ENCODE measurements at places on chromosomes 12 and 14. TPM values are rescaled to one million over a fixed set of nuclear protein-coding genes. Genes with fewer than 3 reads are reported as not detected.
A peak's percentile ranks its signal among the peaks of the same experiment; 100 is the strongest.

The PTHLH gene
- total RNA-seq = 1.6 TPM

DNA sequence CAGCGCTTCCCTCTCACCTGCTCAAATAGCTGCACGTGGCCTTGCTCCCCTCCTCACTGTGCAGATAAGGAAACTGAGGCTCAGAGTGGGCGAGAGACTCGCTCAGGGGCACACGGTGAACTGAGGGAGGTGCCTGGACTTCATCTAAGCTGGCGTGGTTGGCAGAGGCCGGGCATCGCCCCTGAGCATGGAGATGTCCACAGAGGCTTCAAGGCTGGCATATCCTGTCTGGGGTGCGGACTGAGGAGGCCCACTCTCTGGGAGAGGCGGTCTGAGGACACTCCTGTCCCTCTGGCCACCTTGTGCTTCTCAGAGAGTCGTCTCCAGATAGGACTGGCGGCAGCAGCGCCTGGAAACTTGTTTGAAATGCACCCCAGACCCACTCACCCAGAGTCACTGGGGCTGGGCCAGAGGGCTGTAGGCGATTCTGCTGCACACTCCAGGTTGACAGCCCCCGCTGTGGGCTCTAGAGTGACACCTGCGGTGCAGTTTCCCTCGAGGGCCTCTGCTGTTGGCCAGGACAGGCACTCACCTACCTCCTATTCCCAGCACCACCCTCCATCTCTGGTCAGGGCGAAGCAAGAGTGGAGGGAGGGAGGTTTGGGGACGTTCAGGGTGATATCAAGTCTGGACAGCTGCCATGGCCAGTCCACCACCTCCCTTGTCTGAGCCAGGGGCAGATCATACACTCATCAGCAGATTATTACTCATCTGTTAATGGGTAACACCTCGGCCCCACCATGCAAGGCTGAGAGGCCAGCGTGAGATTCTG, 11.2 kb upstream of the LBHD2 start:
- DNase-seq = no peak

DNA sequence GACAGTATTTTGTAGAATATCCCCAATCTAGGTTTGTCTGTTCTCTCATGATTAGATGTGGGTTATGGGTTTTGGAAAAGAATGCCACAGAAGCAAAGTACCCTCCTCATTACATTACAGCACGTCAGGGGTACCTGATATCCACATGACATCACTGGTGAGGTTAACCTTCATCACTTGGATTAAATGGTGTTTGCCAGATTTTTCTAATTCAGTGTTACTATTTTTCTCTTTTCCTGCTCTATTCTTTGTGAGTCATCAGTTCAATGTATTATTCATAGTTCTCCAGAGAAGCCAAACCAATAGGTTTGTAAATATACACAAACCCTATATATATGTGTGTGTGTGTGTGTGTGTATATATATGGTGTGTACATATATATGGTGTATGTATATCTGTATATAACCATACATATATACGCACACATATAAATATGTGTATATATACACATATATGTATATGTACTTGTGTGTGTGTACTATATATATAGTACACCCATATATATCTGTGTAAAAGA, 131.4 kb downstream of the LMNTD1 start:
- DNase-seq = no peak

GRCh38 chr12:106274575-106275121, 26.8 kb upstream of the CKAP4 start:
- DNase-seq = no peak

The BCL7A gene
- 22.4 TPM for total RNA-seq

GRCh38 chr12:128083132-128083729, 183.7 kb upstream of the TMEM132C start:
- DNase-seq = no peak

The FAM161B gene
- 7.4 TPM for total RNA-seq

The FAM90A1 gene
- not detected for total RNA-seq

The TGFB3 gene
- 11.0 TPM for total RNA-seq

The RIMKLB gene
- 50.8 TPM for total RNA-seq

The PPP1R1A gene
- total RNA-seq = 1.2 TPM

The ARHGDIB gene
- 62.9 TPM for total RNA-seq

The SCNN1A gene
- 229 TPM for total RNA-seq

The HOXC4 gene
- 0.22 TPM for total RNA-seq

- DNase-seq = no peak
Observed at GRCh38 chr12:30457621-30458289, 237.9 kb downstream of the IPO8 start.

DNA sequence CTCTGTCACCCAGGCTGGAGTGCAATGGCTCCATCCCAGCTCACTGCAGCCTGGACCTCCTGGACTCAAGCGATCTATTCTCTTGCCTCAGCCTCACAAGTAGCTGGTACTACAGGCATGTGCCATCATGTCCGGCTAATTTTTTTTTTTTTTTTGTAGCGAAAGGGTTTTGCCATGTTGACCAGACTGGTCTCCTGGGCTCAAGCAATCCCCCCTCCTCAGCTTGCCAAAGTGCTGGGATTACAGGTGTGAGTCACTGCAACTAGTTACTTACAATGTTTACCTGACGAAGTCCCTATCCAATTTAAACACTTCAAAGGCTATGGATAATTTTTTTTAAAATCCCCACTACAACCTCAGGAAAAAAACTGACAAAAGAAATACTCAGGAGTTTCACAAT, 1.8 kb downstream of the KRR1 start:
- DNase-seq = no peak

DNA sequence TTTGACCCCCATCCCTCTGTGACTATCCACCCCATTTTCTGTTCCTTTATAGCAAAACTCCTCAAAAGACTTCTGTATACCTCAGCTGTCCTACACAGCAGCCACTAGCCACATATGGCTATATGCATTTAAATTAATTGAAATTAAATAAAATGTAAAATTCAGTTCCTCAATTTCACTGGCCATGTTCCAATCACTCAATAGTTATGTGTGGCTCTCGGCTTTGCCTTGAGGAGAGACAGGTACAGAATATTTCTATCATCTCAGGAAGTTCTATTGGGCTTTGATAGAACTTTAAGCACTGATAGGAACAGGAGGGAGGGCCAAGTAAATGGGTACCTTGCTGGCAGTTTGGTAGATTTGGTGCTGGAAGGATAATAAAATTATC, 280.3 kb upstream of the AMIGO2 start:
- no peak for DNase-seq

GRCh38 chr12:124636138-124636978, 68.9 kb upstream of the NCOR2 start:
- DNase-seq = no peak

The RITA1 gene
- total RNA-seq = 26.6 TPM

The GLIPR1 gene
- total RNA-seq = 15.7 TPM

GRCh38 chr14:104746071-104746545, 6.8 kb upstream of the SIVA1 start:
- DNase-seq = no peak

The ALX1 gene
- total RNA-seq = not detected

DNA sequence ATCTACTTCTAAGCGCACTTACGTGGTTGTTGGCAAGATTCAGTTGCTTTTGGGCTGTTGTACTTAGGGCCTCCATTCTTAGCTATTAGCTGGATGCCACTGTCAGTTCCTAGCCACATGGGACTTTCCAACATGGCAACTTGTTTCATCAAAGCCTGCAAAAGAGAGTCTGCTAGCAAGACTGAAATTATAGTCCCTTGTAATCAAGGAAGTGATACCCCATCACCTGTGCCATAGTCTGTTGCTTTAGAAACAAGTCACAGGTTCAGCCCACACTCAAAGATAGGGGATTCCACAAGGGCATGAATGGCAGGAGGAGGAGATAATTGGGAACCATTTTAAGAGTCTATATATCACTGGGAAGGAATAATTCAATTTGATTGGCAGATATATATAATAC, 27.1 kb upstream of the SLC17A8 start:
- DNase-seq = no peak

DNA sequence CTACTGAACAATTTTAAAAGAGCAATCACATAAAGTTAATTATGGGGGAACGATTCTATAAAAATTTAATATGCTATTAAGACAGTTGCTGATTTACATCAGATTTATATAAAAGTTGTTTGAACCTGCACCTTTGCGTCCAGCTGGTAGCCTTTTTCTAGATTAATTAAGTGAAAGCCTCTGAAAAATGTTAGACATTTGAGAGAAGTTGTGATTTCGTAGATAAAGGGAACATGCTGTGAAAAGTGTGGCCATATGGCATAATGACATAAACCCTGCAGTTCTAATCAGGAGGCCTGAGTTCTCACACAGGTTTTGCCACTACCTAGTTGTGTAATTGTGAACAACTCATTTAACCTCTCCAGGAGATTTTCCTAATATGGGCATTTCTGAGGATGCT, 187.2 kb downstream of the TMTC2 start:
- DNase-seq = no peak

The SLC39A2 gene
- not detected for total RNA-seq

DNA sequence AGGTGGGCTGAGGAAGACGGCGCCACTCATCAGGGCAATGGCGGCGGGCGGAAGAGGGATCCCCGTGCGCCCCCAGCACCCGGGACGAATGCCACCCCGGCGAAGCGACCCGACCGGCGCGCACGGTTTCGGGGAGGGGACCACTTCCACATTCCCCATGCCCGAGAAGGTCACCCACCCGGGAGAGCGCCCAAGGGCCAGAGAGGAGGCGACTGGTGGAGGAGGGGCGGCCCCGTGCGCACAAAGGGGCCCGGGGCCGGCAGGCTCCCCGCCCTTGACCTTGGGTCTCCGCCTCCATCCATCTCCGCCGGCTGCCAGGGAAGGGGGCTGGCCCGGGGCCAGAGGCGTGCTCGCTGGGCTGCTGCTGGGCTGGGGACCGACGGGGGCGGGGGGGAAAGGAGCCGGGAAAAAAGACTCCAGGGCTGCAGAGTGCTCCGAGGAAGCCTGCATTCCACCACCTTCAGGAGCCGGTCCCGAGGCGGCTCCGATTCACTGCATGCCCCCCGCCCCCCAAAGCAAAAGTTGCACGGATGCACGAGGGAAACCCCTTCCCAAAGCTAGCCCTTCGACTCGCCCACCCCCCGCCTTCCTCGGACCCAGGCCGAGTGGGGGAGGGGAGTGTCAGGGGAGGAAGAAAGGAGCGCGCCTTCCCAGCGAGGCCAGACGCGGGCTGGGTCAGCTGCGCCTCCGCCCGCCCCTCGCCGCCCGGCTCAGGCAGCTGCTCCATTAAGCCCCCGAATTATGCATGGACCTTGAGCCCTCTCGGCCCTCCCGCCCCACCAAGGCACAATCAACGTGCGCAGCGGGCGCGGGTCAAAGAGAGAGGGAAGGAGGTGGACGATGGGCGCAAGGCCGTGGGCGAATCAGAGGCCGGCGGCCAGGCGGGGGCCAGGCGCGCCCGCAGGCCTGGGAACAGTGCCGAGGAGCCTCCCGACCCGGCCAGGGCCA, 26.2 kb downstream of the BCL11B start:
- peak; percentile 86 for DNase-seq

The RIPK3 gene
- total RNA-seq = 20.6 TPM

DNA sequence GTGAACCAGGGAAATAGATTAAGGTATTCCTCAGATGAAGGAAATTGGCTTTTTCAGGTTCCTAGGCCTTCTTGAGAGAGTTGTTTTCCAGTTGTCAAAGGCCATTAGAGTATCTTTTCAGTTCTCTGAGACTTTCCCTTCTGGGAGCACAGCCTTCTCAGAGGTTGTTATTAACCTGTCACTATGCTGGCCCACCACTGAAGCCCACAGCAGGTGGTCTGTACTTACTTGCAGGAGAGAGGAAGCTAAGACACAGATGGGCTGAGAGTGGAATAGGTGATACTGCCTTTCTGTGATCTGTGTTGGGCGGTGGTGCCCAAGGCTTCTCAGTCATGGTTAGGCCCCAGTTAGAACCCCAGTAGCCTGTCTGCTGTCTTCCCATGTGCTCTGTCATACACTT, 22.8 kb upstream of the GALNT16 start:
- DNase-seq = no peak

- no peak for DNase-seq
Observed at GRCh38 chr12:51822956-51823355, 25.6 kb downstream of the FIGNL2 start.

The RBP5 gene
- 4.5 TPM for total RNA-seq

DNA sequence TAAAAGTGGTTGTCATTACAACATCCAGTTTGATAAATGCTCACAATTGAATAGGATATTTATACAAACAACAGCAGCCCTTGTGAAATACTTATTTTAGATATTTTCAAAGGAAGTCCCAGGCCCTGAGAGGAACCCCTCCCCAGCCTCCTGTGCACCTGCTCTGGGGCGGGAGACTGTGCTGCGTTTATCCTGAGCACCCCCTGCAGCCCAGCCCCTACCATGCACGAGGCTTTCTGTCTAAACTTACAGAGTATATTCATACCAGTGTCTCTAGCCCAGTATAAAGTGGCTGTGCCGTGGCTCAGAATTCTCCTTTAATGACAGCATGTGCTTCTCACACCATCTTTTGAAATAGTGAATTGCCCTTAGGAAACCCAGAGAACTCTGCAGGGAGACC, 1084.3 kb downstream of the TMEM121 start:
- DNase-seq = no peak

DNA sequence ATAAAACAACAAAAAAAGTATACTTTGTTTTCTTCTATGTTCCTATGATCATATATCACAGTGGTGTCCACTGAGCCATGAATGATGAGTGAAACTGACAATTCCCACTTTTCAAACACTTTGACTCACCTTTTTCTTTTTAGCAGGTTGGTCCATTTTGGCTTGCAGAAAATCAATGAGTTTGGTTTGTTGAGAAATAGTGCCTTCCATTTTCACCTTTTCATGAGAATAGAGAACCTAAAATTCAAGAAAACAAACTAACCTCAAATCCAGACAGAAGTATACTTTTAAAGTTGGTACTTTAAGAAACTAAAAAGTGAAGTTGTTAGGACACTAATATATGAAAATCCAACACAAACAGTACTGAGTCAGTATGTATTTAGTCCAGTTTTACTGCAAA, 52.4 kb downstream of the PRKAB1 start:
- no peak for DNase-seq

The SCARB1 gene
- 16.0 TPM for total RNA-seq

The TMEM132C gene
- total RNA-seq = 0.27 TPM

The TMEM263 gene
- total RNA-seq = 80.3 TPM

GRCh38 chr12:117010693-117011451, 88.3 kb downstream of the TESC start:
- no peak for DNase-seq

- DNase-seq = no peak
Observed at GRCh38 chr12:131121705-131122405, 168.1 kb downstream of the ADGRD1 start.

The C14orf119 gene
- 37.1 TPM for total RNA-seq

Measured in thyroid gland (tissue), 4 donors.